ENCODE measurements at places on chromosomes 16 and 17.

- peak; percentile 19 for DNase-seq
These were observed 149.6 kb downstream of the SOX9 start for GRCh38 chr17:72270273-72270924.

- DNase-seq, result no peak
These were observed 11.1 kb downstream of the PTRH2 start for GRCh38 chr17:59695945-59696681.

DNA sequence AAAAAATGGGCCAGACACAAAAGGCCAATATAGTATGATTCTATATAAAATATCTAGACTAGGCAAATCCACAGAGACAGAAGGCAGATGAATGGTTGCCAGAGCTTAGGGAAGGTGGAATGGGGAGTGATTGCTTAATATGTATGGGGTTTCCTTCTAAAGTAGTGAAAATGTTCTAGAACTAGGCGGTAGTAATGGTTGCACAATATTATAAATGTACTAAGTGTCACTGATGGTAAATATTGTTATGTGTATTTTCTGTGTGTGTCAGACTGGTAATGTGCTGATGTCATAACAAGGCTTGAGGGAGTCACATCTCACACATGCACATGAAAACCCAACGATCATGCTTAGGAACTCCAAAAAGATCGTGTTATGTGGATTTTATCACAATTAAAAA, 106.9 kb upstream of the SIAH1 start:
- DNase-seq, result no peak

DNA sequence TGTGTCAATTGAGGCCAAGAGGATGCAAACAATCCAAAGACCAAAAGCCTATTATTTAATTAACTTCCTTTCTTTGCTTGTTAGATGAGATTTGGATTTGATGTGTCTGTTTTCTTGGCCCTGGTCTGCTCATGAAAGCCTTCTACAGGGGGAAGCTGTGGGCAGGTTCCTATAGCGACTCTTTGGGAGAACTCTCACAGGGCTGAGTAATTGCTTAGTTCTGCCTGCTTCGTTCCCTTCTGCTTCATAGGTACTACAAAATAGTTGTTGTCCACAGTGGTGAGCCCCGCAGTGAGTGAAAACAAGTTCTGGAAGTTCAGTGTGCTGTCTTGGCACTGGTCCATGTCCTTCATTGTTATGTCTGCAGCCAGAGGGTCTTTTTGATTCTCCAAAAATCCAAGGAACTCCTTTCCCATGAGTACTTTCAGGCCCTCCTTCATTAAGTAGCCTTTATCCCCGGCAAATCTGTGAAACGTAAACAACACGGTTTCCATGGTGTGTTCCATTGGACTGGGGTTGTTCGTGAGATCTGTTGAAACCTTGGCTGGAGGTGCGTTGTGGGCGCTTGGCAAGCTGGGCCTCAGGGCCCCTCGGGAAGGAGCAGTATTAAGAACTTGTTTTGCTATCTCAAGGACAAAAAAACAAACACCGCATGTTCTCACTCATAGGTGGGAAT, 30.0 kb upstream of the ANKRD40CL start:
- peak; percentile 15 for DNase-seq

GRCh38 chr17:79527306-79527705, 83.5 kb downstream of the RBFOX3 start:
- DNase-seq, result no peak

DNA sequence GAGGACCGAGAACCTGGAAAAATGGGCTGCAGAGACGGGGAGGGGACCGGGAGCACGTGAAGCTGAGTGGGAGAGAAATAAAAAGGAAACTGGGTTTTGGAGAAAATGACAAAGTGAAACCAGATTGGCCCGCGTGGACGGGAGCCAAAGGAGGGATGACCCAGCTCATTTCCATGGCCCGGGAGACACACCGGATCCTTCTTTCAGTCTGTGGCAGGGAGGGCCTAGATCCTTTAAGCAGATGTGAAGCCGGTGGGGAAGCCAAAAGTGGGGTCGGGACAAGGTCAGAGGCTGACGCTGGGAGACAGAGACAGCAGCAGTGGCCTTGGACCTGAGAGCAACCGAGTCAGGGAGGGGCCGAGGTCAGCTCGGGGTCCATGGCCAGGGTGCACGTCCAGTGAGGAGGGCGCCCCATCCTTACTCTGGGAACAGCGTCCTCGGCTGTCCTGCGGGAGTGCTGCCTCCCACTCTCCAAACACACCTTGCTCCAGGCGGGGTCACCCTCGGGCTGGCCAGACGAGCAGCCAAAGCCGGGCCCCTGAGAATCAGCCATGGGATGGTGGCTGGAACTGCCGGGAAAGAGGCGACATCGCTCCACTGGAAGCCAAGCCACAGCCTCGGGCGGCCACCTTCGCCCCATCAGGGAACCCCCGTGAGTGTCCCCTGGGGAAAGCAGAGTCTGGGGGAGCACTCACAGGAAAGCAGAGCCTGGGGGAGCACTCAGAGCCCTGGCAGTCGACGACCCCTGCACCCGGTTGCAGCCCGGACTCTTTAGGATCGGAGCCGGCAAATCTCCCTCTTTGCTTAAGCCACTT, 17.3 kb downstream of the CA5A start:
- DNase-seq, result no peak

DNA sequence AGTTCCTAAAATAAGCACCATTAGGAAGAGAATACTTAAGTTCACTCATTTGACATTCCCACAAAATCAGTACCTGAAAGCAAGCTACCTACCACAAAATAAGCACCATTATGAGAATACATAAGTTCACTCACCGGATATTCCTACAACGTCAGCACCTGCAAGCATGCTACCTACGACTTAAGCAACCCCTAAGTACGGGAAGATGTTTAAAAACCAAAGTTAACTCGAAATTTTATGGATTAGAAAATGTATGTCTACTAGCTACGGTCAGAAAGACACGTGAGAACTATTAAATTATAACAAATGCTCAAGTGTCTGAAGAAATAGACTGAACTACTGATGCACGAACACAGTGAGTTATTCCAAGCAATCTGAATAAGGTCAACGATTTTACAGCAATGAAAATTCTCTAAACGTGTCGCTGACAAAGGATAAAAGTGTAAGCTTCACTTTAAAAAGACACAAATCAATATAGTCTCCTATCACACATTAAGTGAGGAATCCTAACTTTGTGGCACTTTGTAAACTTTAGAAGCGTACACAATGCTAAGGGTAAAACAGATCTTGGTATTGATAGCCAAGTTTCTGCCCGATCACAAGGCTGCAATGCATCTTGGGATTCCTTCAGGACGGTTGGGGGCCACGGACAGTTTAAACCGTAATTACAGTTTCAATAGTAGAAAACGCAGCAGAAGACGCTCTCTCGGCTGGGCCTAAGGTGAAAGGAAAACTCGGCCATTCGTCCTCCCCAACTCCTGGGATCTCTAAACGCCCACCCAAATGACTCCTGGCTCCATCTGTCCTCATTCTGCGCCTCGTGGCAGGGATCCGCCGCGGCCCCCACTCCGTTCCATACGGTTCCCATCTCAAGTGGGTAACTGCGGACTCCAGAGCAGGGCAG, 1.3 kb downstream of the GSPT1 start:
- no peak for DNase-seq

DNA sequence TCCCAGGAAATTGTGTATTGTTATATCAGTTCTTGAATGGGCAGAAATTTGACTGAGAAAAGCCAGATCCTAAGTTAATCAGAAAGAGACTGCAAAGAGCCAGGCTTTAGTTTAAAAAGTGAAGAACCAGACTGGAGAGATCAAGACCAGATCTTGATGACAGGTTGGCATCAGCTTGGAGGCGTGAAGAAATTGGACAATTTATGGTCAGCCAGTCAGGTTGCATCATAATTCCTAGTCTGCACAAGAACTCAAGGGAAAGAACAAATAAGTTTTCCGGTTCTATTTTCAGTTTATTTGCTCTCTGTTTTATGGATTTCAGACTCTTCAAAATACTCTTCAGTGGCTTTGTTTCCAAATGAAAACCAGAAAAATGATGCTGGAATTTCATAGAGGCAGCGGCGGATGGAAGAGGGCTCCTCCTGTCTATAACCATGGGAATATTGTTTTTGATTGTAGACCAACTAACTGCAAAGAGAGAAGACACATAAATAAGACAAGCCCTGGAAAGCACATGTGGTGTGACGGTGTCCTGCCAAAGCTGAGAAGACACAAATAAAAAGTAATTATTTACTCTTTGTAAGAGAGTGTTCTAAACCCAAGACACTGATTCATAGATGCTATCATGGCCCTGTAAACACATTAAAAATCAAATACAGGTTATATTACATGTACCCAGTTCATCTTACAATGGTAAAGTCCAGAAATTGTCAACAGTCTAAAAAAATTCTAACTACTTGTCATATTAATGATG, 91.7 kb downstream of the PCTP start:
- no peak for DNase-seq

All from astrocyte of the cerebellum (primary cell).